ENCODE measurements at places on chromosomes 2 and 18.

DNA sequence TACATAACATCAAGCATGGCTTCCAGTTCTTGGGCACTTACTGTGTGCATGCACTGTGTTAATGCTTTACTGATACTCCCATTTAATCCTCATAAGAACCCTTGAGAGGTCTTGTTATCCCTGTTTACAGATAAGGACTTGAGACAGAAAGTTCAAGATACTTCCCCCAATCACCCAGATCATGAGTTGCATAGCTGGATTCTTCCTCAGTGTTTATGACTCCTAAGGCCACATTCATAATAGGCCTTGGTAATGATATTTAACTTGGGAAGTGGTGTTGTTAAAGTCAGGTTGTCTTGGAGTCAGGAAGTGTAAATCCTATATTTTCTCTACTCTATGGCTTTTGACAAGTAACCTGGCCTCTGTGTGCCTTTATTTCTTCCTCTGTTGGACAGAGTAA is 22.7 kb downstream of the NOSTRIN start:
- no peak for DNase-seq

DNA sequence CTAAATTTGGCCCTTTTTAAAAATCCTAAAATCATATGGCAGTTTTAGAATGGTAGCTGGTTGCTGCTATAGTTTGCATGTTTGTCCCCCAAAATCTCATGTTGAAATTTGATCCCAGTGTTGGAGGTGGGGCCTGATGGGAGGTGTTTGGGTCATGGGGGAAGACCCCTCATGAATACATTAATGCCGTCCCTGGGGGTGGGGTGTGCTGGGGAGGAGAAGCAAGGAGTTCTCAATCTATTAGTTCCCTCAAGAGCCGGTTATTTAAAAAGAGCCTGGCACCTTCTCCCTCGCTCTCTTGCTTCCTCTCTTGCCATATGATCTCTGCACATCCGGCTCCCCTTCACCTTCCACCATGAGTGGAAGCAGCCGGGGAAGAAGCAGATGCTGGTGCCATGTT is 20.8 kb downstream of the GPATCH11 start:
- DNase-seq: no peak

DNA sequence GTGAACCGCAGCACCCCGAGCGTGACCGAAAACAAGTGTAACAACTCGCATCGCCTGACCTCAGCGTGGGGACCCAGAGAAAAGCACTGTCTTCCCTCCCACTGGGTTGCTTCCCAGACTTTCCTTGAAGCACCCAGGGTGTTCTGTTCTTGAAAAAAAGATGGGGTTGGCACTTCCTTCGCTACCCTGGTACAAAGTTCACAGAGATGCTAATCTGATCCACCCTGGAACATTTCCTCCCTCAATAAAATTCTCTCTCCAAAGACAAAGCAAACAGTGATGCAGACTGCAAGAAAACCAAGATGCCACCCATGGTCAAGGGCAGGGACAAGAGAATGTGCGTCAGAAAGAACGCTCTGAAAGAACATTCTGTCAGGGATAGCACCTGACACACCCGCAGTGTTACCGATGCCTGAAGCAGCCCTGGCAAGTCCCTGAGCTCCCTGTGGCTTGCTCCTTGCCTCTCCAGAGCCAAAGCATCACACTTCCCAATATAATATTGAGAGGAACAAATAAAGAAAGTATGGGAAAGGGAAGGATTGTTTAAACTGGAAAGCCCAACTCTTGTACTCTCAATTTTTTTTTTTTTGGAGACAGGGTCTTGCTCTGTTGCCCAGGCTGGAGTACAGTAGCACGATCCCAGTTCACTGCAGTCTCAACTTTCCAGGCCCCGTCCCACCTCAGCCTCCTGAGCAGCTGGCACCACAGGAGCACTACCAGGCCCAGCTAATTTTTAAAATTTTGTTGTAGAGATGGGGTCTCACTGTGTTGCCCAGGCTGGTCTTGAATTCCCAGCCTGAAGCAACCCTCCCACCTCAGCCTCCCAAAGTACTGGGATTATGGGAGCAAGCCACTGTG is 70.7 kb downstream of the TBC1D8 start:
- no peak for DNase-seq

DNA sequence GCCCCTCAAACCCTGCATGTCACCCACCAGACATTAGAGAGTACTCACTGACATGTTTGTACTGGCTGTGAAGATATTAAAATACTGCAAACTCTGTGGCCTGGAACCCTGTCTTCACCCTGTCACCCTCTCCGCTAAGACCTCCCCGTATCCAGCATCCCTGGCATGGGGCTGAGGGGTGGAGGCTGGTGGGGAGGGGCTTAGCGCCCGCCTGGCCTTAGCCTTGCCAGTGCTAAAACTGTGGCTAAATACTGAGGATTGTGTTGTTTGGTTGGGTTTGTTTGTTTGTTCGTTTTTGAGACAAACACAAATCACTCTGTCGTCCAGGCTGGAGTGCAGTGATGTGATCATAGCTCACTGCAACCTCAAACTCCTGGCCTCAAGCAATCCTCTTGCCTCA is 1.8 kb downstream of the PSTPIP2 start:
- DNase-seq: no peak
